ENCODE measurements at places on chromosomes 6 and 20.

DNA sequence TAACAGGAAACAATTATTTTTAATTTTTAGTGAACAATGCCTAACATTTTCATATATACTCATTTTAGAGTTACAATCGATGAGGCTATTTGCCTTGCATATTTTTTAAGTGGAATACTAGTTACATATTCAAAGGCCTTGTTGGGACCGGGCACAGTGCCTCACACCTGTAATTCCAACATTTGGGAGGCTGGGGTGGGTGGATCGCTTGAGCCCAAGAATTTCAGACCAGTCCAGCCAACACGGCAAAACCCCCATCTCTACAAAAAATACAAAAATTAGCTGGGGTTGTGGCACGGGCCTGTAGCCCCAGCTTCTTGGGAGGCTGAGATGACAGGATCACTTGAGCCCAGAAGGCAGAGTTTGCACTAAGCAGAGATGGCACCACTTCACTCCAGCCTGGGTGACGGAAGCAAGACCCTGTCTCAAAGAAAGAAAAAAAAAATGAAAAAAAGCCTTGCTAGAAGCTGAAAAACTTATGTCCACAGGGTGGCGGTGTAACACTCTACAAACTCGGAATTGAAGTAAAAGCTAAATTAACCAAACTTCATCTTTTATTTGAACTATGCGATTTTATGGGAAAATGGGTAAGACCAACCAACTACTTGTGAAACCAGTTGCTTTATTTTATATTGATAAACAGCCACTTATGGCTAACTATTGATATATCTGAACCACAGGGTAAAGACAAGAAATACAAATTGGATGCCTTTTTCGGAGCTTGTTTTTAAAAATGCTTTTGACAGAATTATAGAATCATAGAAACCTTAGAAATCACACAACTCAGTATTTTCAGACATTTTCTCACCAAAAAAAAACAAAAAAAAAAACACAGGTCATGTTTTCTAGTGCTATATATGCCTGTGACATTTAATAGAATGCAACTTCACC lies 24.1 kb upstream of the ROS1 start:
- peak; percentile 61 for DNase-seq

- DNase-seq, result no peak
Measured at GRCh38 chr20:35251613-35251940, 25.1 kb downstream of the MMP24 start.

- no peak for DNase-seq
Measured at GRCh38 chr20:50364542-50364941, 145.6 kb upstream of the PTPN1 start.

- no peak for DNase-seq
Measured at GRCh38 chr20:38825571-38825900, 20.0 kb downstream of the PPP1R16B start.

DNA sequence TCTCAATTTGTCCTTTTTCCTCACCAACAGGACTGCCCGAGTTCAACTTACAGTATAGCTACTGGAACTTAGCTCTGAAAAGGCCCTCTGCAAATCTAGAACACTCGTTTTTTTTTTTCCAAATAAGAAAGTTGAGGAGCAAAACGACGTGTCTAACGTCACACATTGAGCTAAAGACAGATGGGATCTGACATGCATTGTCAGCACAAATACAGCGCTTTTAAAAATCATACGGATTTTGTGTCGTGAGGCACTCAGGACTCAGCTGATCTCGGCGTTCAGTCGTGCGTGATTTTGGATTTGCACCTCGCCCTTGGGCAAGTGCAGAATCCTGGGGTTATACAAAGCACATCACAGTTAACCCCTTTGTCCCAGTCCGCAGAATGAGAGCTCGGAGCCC lies 94.7 kb upstream of the ZNF322 start:
- no peak for DNase-seq

- DNase-seq, result no peak
Measured at GRCh38 chr6:166235666-166236292, 68.1 kb upstream of the TBXT start.

GRCh38 chr20:542777-543368 lies 717 bp downstream of the CSNK2A1 start:
- peak; percentile 39 for DNase-seq

DNA sequence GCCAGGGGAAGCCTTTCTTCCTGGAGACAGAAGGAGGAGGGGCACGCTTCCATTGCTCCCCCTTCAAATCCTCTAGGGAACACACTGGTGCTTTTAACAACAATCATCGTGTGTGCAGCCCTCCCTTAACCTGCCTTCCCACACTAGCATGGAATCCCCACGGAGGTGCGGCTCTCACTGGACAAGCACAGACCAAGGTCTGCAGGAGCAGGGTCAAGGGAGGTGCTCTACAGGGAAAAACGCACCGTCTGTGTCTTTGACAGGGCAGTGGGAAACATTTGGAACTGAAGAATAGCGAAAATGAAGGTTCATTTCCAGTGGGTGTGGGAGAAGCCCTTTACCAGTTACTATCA lies 527.1 kb downstream of the QKI start:
- DNase-seq, result no peak

- DNase-seq, result no peak
Measured at GRCh38 chr20:62823688-62824475, 7.0 kb downstream of the COL9A3 start.

GRCh38 chr6:136503303-136504029 lies 46.8 kb downstream of the MAP7 start:
- no peak for DNase-seq

DNA sequence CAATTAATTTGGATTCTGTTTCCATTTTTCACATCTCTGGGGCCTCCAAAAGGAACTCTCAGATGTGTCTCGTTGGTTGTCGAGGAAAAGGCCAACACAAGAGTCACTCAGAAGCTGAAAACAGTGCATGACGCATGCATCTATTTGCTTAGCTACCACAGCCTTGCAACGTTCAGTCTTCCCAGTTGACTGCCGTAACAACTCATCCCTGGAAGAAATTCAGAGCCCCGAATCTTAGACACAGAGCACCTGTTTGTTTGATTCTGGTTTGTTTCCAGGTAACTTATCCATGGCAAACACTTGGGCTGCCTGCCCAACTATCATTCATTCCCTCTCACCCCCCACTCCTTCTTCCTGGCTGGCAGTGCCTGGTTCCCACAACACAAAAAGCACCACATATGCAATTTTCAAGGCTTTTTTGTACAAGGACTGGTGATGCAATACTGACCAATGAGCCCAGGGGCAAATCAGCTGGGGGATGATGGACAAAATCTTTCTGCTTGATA lies 60.5 kb downstream of the ZMYND8 start:
- DNase-seq, result no peak

DNA sequence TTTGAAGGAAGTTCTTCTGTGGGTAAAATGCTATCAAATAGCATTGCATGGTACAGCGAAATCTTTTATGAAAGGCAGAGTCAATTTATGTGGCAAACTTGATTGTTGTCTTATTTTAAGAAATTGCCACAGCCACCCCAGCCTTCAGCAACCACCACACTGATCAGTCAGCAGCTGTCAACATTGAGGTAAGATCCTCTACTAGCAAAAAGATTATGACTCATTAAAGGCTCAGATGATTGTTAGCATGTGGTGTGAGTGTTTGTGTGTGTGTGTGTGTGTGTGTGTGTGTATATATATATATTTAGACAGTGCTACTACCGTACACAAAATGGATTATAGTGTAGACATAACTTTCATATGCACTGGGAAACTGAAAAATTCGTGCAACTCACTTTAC lies 27.8 kb downstream of the LRRN4 start:
- no peak for DNase-seq

DNA sequence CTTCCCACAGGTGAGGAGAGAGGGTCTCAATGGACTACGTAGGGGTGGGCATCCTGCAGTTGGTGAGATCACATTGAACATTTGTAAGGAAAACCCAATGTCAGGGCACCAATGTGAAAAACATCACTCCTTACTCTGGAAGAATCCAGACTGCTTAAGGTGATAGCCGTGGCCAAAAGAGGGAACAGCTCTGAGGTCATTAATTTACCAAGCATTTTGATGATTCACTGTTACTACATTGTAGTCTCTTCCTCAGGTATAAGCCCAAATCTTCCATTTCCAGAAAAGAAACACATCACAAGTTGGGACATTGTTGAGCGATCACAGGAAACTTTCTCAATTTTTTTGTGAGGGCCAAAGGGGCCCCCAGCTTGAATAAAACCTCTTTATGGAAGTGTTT lies 61.1 kb upstream of the SPTLC3 start:
- no peak for DNase-seq

- DNase-seq, result no peak
Measured at GRCh38 chr20:51389543-51390264, 152.8 kb downstream of the NFATC2 start.

GRCh38 chr6:81455641-81456040 lies 296.8 kb downstream of the TENT5A start:
- no peak for DNase-seq

GRCh38 chr6:147437615-147438014 lies 70.9 kb upstream of the SAMD5 start:
- no peak for DNase-seq

DNA sequence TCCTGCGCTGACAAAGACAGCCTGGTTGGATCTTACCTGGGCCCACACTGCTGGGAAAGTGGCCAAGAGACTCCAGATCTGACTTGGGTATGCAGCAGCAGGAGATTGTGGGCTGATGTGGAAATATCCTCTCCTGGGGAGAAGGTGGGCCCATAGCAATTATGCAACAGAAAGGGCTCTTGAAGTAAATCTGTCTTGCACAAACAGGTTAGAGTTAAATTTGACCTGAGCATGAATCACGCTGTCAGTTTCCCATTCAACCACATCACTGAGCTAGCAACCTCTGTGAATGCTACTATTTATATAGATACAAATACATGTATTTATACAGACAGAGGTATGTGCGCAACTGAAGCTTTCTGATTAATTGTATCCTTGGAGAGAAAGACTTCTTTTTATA lies 28.3 kb upstream of the PDYN start:
- no peak for DNase-seq

DNA sequence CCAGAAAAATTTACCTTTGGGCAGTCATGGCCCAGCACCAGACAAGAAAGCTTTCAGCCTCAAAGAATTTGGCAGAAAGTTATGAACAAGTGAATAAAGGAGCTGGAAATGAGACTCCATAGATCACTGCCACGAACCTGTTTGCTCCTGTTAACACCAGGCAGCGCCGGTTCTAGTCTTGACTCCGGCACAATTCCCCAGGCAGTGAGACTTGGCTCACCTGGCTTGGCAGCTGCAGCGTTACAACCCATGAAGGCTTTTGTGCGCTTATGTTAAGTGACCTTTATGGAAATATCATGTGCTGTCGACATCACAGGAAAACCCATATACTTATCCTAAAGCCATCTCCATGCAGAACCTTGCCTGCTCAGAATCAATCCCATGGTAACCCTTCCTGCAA lies 22.2 kb upstream of the FOXC1 start:
- no peak for DNase-seq

DNA sequence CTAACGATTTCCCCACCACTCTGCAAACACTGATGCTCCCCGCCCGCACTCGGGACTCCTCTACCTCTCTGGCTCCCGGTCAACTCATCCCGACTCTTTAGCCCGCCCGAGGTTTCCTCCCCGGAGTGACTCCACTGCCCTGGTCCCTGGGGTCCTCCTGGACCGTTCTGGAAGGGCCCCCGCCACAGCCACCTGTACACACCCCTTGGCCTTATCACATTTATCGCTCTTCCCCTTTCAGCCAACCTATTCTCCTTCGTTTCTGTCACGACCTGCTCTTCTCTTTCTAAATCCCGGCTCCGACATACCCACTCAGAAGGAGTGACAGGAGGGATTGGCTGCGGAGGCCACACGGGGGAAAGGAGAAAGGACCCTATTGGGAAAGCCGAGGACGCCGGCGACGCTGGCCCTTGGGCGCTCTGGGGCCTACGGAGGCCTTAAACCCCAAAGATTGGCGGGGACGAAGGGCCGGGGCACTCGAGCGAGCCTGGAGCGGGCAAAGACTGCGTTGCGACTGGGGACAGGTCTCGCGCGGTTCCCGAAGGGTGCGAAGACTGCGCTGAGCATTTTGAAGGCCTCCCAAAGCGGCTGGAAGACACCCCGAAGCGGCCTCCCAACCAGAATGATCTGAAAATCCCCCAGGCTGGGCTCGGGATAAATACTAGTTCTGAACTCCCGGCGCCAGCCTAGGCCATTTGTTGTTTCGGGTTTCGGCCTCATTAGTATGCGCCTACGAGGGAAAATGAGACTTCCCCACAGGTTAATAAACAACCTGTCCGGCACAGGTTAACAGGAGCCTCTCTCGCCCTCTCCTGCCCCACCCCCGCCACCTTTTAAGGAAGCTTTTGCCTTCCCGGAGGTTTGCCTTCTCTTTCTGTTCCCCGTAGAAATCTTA lies 9.2 kb downstream of the SIM1 start:
- DNase-seq, result peak; percentile 46

- DNase-seq, result no peak
Measured at GRCh38 chr6:162921510-162922040, 193.8 kb downstream of the PACRG start.

DNA sequence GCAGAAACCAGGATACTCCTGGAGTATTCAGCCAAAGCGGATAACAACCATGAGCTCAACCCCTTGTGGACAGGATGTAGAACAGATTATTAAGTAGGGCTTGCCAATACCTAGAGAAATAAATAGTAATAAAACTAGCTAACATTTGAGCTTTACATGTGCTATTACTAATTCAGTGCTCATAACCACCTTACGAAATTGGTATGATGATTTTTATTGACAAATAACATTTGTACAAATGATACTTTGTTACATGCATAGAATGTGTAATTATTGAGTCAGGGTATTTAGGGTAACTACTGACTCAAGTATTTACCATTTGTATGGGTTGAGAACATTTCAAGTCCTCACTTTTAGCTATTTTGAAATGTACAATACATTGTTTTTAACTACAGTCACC lies 287.9 kb downstream of the CDC5L start:
- DNase-seq, result no peak

DNA sequence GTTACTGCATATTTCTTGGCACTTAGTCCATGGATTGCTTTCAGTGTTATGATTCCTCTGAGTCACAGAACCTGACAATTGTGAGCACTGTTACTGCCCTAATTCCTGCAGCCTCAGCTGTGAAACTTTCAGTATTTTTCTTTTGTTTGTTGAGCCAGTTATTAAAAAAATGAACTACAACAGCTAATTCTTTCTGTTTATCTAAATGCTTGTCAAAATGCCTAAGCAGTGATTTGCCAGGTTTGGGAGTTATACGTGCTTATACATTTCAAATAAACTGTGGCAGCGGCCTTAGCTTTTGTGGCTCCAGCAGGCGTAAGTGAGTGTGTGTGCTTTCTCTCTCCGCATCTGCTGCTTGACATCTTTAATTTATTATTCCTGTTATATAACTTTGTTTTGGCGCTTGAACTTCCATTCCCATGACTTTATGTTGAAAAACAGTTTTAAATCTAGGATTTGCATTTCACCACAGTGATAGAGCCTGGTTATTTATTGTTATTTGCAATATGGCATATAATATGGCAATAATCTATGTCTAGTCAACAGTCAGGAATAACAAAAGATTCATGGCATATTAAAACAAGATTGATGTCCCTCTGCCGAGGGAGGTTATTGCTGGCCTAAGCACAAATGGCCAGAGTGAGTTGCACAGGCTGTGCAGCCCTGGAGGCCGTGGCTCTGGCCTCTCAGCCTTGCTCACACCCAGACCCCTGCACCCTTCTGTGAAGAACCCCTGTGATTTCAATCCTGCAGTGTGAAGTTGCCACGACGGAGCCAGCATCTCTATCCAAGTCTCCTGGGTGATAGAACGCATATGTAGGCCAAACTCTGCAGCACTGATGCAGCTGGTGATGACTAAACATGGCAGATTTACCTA lies 303.4 kb downstream of the THBS2 start:
- no peak for DNase-seq

All from nephron progenitor cell (in vitro differentiated cells).